ENCODE measurements at places on chromosomes 7 and 10.

- DNase-seq, result no peak
Observed at GRCh38 chr10:132178046-132178445, 8.7 kb upstream of the DPYSL4 start.

GRCh38 chr10:50437248-50437647 is 185.9 kb upstream of the ASAH2 start:
- no peak for DNase-seq

DNA sequence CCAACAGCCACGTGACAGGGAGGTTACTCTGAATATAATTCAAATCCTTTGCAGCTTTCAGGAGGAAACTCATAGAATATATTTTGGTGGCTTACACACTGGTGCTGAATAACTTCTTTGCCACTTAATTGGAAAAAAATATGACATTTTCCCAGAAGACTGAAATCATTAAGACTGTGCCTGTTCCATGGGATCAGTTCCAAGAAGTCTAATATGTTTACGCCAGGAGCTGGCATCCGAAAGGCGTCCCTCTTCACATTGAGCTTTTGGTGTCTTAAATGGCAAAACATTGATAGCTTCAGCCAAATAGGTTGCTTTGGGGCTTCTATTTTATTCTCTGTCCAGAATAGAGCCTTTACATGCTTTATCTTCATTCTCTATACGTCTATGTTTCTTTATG is 917.6 kb upstream of the LRRTM3 start:
- DNase-seq, result no peak

DNA sequence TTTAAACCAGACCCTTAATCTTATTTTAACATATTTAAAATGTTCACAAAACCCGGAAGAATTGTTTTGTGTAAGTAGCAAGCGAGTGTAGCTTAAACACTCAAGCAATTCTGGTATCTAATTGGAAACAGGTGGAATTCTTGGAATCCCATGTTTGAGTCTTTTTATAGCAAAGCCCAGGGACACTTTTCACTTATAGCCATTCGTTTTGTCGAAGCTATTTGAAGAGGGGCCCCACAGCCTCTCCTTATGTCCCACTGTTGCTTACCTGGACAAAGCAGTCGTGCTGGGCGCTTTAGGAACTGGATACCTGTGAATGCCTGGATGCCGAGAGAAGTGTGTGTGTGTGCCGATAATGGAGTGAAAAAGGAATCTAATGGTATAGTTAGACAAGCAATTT is 3.3 kb downstream of the CUX1 start:
- DNase-seq, result no peak

DNA sequence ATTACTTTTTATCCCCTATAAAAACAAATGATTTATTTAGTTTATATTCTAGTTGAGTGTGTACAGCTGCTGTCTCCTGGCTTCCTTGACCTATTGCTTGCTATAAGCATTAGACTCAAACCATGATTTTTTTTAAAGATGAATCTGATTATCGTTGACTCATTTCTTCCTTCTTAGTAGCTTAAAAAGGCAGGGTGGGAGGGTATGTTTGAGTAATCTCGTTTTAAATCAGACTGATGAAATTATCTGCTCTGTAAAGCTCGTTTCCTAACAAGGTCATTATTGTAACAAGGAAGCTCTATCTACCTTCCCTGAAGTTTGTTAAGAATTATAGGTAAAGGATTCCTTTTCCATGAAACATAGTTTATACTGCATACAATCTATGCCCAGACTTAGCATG is 276.3 kb upstream of the KCND2 start:
- no peak for DNase-seq

DNA sequence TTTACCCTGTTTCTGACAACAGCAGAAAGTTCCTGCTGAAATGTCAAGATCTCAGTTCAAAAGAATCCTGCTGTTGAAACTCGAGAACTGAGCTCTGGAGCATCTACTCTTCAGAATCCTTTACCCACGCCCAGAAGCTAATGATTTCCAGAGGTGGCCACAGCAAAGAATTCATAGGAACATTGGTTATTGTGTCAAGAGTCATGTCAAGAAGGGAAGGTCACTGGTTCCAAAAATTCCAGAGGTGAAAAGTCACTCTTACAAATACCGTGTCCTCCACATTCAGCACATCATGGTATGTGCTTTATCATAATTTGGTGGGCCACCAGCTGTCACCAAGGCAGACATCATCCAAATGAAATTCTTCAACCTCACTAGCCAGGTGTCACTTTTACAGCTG is 394.4 kb upstream of the NPVF start:
- DNase-seq, result no peak

GRCh38 chr7:155007947-155008346 is 5.0 kb upstream of the PAXIP1 start:
- no peak for DNase-seq

- no peak for DNase-seq
Observed at GRCh38 chr10:91002656-91003055, 81.8 kb upstream of the ANKRD1 start.

- DNase-seq, result no peak
Observed at GRCh38 chr10:21329995-21330627, 195.4 kb downstream of the SKIDA1 start.

DNA sequence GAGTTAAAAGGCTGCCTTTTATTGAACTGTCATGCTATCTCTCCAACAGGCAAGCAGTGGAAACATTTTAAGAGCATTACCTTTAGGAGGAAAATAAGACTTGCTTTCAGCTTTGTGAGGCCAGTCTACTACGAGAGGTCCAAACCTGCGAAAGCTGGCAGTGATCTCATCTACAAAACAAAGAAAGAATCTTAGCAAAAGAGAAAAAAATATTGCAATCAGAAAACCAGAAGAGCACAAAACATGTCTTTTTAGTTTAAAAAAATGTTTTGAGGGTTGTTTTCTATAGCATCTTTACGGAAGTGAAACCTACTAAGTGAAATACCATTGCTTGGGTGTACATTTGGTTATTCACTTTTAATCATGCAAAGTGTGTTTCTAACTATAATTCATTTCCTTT is 147.9 kb downstream of the CPEB3 start:
- DNase-seq, result no peak

DNA sequence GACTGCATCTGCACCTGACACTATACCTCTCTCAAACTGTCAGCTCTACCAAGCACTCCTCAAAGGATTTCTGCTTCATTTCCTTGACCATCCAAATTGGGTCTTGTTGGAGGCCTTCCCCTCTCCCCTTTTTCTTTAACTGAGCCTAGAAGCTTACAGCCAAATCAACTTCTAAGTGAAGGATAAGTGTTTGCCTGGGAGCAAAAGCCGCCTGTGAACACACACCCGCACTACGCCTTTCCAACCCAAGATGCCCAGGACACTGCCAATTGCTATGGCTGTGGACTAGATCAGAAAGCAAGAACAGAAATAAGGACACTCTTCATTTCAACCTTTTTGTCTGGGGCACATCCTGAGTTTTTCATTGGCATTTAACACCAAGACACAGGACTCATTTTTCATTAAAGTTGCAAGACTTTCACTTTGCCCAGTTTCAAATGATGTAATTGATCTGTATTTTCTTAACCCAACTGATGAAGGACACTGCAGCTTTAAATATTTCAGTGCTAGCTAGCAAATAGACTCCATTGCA is 52.8 kb downstream of the CPEB3 start:
- no peak for DNase-seq

DNA sequence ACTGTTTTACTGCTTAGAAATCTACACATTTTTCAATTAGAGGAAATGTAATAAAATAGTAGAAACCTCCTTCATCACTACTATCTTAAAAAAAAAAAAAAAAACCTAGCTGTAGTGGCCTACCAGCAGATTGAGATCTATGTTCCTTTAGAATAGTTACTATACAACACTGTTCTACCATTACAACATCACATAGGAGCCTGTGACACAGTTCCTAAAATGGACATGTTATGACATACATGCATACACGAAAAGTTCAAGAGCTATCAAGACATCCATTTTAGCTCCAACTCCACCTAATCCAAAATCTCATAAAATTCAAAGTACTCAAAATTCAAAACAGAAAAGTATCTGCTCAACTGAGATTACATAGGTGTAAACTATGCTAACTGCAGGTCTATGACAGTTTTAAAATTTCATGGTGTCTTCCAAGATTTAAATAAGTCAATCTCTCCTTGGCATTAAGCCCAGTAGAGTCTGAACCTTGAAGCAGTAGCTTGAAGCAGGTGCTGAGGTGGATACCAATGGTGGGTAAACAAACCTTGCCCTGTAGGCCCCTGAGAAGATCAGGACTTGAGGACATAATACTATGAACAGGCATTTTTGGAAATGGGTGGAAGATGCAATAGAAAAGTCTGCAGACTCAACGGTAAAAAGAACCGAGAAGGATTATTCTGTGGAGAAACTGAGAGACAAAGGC is 17.0 kb downstream of the CACUL1 start:
- no peak for DNase-seq

GRCh38 chr10:63919575-63920279 is 398.5 kb downstream of the REEP3 start:
- no peak for DNase-seq

DNA sequence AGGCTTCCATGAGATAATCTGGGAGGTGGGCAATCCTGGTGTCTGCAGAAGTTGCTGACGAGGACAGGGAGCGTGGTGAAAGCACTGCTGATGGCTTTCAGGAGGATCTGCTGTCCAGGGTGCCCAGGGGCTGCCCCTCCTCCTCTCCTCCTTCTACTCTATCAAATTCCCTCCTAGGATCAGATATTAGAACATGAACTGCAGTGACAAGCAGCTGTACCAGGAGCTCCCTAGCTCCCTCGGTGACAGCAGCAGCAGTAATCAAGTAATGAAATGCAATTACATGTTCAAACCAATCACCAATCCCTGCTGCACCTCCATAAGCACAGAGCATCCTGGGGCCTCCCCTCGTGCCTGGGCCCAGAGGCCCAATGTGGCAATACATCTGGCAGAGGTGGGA is 46.9 kb downstream of the GRID1 start:
- DNase-seq, result no peak

DNA sequence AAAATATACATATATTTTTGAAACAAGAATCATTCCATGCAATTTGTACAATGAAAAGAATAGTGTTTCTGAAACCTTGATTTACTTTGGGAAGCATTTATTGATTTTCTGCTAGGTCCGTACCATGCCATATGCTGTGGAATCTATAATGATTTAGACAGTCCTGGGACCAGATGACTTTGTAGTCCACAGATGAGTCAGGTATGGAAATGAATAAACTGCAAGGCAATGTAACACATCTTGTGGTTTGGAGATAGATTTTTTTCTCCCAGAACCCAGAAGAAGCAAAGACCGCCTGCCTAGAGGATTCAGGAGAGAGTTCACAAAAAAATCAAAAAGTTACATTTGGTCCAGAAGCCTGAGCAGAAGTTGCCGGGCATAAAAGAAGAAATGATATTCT is 190.4 kb downstream of the GPR37 start:
- DNase-seq, result no peak

DNA sequence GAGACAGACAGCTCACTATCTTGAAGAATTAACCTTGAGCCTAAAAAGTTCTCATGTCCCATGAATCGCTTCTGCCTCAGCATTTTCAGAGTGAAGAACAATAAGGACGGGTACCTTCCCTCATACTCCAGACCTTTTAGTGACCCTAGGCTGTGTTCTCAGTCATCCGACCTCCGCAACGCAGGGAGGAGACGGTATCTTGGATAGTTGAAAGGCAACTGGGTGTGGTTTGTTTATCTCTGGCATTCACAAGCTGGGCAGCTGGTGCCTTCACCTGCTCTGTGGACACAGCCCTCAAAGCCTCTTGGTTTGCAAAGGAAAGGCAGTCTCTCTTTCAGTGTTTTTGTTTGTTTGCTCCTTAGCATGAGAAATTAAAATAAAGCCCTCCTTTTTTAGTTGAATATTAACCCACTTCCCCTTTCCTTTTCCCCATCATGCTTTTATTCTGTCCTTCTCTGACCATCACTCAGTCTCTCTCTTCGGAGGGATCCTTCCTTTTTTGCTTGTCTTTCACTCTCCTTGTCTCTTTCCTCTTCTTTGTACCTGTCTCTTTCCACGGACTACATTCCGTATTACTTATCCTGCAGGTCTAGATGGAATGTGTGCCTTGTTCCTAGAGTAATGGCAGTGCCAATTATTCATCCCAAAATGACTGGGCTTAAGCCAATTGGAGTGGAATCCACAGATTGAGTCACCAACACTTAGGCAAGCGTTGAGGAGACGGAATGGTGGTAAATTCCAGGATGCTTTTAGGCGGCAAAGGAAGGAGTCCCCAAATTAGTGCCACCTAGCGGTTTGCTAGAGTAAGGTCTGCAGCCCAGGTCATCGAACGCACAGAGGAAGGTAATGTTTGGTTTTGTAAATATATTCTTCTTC is 45.8 kb downstream of the PRR15 start:
- no peak for DNase-seq

- no peak for DNase-seq
Observed at GRCh38 chr10:96468845-96469244, 44.9 kb downstream of the TLL2 start.

- no peak for DNase-seq
Observed at GRCh38 chr7:70271617-70272081, 673.4 kb downstream of the AUTS2 start.

DNA sequence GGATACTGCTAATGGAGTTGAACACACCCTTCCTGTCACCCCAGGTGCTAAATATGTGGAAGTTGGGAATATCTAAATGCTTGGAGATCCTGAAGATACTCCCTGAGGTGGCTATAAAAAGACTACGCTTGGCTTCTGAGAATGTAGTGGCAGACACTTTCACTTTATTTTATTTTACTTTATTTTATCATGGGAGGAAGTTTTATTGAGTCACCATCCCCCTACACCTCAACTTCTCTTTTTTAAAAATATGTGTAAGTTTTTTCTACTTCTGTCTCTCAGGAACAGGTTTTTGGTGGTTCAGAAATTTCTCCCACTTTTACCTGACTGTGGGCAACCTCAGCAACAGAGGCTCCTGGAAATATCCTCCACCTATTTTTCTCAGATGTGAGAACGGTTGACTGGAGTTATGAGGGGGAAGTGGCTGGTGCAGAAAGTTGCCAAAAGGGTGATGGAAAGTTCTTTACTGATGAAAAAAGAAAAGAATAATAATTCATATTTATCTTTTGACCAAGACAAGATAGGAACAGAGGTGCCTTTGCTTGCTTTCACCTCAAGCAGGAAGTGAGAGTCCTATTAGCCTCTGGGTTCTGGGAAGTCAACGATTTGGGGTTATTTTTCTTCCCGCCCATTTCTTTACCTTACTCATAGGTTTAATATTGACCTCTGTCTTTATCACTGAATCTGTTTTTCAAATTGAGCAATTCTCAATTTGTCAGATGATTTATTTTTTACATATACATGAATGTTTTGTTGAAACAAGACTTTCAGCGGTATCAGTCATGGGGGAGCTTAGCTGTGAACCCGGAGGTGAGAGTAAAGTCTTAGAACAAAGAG is 103.6 kb downstream of the AHR start:
- no peak for DNase-seq

- no peak for DNase-seq
Observed at GRCh38 chr10:130958981-130959751, 352.4 kb downstream of the TCERG1L start.

GRCh38 chr10:133336577-133337369 is at the start of gene CALY:
Gene CALY, minus strand, starts transcription at chr10:133336896. Its CDS starts 7,907 bp downstream, at chr10:133328989.
- peak; percentile 80 for DNase-seq

DNA sequence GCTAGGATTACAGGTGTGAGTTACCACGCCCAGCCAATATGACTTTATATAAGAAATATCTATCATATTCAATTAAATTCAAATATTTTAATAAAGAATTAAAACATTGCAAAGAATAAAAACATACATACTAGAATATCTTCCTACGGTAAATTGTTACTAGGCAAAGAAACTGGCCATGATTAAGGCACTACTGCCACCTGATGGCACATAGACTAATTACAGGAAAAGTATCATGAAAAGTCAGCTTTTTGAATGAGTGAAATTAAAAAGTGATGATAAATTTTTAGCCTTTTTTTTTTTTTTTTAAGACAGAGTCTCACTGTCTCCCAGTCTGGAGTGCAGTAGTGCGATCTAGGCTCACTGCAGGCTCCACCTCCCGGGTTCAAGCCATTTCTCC is 30.9 kb downstream of the MRPS33 start:
- no peak for DNase-seq
